ENCODE measurements at places on chromosomes 2 and 18.

DNA sequence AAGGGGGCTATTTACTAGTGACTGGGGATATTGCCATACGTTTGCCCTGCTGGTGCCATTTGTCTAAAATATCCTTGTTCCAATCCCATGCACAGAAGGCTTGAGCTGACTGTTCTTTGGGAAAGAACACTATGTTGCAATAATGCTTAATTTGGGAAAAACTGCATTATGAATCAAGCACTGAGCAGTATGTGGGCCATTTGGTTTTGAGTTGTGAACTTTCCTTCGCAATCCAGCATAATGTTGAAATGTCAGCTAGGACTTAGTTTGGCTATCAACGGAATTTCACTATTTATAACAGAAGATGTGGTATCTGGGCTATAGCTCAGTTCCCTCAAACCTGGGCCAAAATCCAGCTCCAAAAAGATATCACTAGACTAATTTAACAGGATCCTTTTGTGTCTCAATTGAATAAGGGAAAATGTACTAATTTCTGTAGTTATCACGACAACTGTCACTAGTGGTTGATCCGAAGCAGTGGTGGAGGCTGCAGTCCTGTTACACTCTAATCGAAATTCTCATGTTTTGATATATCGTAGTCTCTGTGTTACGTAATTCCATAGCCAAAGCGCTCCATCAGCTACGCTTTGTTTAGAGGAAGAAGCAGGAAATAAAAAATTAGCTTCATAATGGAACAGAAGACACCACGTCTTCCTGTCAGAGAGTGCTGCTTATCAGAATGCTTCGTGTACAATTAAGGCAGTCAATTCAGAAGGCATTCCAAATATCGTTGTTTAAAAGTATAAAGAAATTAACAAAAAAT is 686.8 kb upstream of the SALL3 start:
- no peak for DNase-seq

GRCh38 chr2:149989447-149990063 is 402.0 kb upstream of the MMADHC start:
- no peak for DNase-seq

DNA sequence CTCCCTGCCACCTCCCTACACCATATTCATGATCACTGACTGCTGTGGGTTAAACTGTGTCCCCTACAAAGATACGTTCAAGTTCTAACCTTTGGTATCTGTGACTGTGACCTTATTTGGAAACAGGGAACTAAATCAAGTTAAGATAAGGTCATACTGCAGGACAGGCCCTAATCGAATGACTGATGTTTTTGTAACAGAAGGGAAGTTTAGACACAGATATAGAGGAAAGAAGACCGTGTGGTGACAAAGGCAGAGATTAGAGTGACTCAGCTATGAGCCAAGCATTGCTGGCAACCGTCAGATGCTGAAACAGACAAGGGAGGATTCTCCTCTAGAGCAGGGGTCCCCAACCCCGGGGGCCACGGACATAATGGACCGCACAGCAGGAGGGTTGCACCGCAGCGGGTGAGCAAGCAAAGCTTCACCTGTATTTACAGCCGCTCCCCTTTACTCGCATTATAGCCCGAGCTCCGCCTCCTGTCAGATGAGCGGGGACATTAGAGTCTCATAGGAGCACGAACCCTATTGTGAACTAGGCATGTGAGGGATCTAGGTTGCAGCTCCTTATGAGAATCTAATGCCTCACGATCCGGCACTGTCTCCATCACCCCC is 28.9 kb upstream of the RNF152 start:
- DNase-seq = no peak

DNA sequence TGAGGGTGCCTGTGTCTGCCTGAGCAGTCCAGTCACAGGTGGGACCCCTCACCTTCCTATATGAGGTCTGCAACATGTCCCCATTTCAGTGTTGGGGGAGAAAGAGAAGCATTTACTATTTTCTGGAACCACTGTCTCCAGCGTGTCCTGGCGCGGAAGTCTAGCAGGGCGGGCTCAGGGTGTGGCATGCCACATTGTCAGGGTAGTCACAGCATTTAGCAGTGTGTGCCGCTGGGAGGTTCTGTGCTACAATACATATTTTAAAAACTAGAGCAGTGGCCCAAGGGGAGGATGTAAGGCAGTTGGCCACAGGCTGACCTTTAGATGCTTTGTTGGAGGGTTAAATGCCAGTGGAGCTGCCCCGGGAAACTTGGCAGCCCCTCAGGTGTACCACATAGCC is 12.5 kb downstream of the UBE2F start:
- no peak for DNase-seq

DNA sequence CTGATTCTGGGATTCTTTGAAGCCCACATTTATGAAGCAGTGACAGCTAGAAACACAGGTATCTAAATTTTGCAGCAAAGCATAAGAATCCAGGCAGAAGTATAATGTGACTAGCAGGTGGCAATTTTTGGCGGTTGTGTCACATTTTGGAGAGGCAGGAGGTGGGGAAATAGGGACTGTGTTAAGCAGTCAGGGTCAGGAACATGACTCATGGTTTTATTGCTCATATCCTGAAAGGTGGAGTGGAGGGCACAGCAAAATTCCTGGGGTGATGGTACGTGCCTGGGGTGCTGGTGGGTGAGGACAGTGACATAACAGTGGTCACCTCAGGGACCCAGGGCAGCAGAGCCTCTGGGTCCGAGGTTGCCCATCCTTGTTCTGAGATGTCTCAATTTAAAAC is 63.5 kb upstream of the TTN start:
- no peak for DNase-seq

DNA sequence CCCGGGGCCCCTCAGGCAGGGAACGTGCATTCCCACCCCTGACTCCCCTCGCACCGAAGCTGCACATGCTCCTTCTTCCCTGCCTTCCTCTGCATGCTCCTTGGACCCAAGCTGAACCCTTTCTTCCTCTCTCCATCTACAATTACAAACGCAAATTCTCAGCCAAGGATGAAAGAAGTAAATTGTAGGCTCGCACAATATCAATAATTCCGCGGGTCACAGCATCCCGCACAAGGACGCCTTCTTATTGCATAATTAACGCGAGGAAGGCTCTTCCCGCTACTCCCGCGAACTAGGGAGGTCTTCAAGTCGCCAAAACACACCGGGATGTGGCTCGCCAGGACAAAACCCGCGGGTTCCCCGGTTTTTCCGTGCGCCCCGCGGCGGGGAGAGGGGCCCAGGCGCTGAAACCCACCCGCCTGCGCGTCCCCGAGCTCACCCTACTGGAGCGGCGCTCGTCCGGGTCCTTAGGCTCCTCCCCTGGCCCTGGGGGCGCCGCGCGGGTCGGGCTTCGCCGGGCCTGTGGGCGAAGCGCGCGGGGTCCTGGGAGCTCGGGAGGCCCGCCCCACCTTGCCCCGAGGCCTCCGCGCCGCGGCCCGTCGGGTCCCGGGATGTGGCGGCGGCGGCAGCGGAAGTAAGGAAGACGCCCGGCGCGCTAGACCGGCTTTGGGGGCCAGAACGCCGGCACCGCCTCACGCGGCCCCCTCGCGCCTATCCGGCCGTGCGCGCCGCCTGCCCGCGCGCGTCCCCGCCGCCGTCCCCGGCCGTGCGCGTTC is at the start of gene CHST10:
Gene CHST10 (minus strand): TSS at position 734 of the 776 bp plus-strand sequence. CDS start 10,993 bp downstream, outside the sequence.
- DNase-seq = peak; percentile 67

DNA sequence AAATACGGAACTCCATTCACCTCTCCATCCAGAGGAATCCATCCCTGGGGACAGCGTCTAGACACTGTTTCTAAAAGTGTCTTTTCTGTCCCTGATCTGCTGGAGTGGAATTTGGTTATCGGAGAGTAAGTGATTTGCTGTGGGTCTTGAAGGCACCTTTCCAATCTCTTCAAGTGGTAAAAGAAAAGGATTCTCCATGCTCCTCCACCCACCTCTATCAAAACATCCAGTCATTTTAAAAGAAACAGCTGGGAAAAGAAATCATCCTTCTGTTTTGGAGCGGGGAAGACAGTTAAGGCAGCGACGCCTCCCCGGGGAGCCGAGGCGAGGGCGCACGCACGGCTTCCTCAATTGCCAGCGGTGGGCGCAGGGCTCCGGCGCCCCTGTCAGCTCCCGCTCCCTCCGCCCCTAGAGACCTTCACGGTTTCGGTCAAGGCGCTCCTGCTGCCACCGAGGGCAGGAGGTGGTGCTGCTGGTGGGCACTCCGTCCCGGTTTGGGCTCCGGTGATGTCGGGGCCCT is 547 bp downstream of the SLC35F5 start:
- DNase-seq = peak; percentile 54
